Epithelial cell of prostate (primary cell): ENCODE measurements at places on chromosomes 3 and 15.

- no peak for DNase-seq
Measured at GRCh38 chr3:126100634-126101301, 16.8 kb upstream of the SLC41A3 start.

DNA sequence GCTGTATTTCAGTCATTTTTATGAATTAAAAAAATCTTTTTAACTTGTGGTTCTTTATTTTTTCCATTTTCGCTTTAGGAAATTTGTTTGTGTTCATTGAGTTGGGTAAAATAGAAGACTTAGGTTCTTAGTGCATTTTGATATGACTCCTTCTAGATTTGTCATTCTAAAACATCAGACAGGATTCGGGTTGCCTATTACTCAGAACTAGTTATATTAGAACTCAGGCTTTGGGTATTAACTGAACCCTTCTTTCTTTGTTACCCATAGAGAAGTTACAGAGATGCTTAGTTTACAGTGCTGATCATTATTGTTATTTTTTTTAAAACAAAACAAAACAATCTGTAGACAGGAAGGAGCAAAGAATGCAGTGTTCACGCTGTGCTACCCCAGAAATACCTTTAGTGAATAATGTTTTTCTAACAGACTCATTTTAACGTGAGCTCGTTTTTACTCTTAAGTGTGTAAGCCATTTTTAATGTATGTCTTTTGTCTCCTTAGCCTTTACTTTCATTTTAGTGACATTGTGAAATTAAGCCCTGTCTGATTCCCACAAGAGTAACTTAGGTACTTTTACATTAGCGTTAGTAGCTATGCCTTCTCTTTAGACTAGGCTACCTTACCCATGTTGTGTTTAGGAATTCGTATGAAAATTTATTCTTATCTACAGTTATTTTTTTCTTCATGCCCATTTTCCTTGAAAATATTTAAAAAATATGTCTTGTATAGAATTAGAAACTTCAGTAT is 53.4 kb downstream of the CMC1 start:
- DNase-seq = no peak

DNA sequence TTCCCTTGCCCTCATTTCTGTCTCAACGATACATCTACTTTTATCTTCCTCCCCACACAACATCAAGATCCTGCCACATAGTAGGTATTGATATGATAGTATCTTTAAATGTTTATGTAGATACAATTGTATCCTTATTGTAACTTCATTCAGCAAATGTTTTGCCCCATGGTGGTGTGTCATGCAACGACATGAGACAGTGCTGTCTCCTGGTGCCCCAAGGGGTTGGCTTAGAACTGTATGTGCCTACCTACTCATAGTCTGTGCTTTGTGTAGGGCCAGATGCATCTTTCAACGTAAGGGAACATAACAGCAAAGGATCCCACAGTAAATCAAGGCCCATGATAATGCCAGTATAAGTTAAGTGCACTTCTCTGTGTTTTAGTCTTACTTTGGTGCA is 2.8 kb upstream of the CD47 start:
- DNase-seq = no peak

- no peak for DNase-seq
Measured at GRCh38 chr3:11464356-11464755, 179.4 kb downstream of the VGLL4 start.

- no peak for DNase-seq
Measured at GRCh38 chr15:95304947-95305400, 1025.5 kb upstream of the NR2F2 start.

GRCh38 chr15:63226155-63226883 is 36.9 kb downstream of the RAB8B start:
- DNase-seq = no peak
